HCT116 (cell line): ENCODE measurements at places on chromosomes 13 and 19. TPM values are rescaled to one million over a fixed set of nuclear protein-coding genes. Genes with fewer than 3 reads are reported as not detected.

GRCh38 chr13:39196965-39197646 is 158.8 kb downstream of the NHLRC3 start:
- DNase-seq = no peak

DNA sequence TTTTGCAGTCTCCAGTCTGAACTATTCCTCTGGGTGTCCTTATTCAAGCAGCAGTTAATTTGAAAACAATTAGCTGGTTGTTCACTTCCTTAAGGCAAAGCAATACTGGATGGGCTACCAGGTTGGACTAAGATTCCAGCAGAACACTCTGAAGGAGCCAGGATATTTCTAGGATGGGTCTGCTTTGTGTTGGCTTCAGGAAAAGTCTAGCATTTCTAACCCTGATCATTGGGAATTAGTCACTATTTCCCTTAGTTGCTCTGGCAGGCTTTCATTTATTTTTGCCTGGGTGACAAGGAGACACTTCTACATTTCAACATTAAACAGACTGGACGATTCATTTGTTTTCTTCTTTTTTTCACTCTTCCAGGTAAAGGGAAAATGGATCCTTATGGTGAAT is 228.4 kb downstream of the ENOX1 start:
- DNase-seq = no peak

DNA sequence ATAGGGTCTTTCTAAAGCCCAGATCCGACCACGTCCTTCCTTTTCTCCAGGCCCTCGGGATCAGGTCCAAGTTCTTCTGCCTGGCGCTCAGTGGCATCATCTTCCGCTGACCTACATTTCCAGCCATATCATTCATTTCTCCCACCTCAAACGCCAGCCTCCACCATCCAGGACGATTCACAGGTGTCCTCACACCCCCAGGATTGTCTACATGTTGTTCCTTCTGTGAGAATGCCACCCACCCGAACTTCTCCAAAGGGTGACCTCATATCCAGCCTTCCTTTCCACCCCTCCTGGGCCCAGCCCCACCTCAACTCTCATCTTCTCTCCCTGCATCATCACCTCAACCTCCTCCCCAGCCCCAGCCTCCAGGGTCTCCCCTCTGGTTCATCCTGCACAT is 4.7 kb upstream of the KLK5 start:
- DNase-seq = no peak

- no peak for DNase-seq
Observed at GRCh38 chr19:42573642-42574041, 21.1 kb downstream of the CEACAM8 start.

LGALS14 gene
- total RNA-seq = not detected

DNA sequence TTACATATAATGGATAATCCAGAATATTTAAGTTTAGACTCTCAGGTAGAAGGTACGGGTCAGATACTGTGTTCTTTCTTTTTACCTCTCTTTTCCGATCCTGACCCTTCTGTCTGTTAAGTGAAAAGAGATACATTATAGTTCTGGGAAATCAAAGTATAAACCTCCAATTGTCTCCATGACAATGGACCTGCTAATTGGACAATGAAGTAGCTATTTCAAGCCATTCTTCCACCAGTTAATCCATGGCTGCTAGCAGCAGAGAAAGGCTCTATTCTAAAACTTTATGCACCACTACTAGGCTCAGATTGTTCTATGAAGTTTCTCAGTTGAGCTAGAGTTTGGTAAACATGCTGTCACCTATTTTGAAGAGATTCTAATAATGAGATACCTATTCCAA is 8.3 kb upstream of the NBEA start:
- no peak for DNase-seq

DNA sequence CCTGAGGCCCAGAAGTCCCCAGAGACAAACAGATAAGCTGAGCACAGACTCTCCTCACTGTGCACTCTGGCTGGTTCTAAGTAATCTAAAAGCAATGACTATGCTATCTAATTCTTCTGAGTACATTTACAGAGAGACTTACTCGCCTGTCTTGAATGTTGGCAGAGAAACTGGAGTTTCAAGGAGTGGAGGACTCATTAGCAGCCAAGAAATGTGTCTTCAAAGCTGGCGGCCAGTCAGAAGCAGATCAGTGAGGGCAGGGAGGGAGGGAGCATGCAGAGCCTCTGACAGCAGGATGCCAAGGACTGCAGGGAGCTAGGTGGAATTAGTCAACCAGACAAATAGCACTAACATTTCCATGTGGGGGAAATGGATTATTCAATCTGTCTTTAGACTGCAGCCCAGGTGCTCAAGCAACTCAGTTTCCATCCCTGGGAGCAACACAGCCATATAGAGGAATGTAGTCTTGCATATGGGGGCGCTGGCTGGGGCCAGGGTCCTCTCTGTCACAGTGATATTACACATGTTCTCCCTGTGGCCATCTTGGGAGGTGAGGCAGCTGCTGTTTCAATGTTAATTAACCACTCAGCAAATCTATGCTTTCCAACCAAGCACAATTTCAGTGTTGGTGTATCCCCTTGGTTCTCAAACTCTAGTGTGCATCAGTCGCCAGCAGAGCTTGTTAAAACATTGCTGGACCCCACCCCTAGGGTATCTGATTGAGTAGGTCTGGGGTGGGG is 97.9 kb downstream of the CCNA1 start:
- no peak for DNase-seq

- DNase-seq = no peak
Observed at GRCh38 chr19:1847684-1848398, 442 bp downstream of the REXO1 start.

- no peak for DNase-seq
Observed at GRCh38 chr13:53351021-53351420, 322.4 kb downstream of the OLFM4 start.

GRCh38 chr13:90746230-90746629 is 601.3 kb upstream of the MIR17HG start:
- no peak for DNase-seq

- DNase-seq = peak; percentile 28
Observed at GRCh38 chr13:41458761-41459431, 1.5 kb downstream of the RGCC start.

ADAMTS10 gene
- 10.2 TPM for total RNA-seq

ZNF787 gene
- 40.3 TPM for total RNA-seq

DNA sequence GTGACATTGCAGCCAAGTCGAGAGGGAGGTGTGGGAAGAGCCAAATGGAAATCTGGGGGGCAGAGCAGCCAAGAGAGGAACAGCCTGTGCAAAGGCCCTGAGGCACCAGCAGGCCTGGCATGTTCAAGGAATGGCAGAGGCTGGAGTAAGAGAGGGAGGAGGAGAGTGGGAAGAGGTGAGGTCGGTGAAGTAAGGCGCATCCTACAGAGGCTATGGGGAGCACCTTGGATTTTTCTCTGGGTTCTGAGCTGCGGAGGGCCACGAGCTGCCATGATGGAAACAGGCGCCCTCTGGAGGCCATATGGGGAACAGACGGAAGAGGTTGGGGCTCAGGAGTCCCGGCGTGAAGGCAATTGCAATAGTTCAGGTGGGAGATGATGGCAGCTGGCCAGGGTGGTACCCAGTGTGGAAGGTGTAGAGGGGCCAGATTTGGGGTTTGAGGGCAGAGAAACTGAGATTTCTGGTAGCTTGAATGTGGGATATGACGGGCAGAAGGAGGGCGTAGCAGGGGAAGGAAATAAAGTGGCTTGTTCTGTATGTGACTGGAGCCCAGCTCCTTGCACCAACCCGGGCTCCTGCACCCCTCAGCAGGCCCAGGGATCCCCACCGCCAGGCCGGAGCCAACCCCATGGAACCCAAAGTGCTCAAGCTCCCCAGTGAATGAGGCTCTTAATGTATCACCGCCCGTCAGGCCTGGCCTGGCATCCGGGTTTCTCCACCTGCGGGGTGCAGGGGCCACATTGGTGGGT is 20.5 kb upstream of the STRN4 start:
- no peak for DNase-seq

DNA sequence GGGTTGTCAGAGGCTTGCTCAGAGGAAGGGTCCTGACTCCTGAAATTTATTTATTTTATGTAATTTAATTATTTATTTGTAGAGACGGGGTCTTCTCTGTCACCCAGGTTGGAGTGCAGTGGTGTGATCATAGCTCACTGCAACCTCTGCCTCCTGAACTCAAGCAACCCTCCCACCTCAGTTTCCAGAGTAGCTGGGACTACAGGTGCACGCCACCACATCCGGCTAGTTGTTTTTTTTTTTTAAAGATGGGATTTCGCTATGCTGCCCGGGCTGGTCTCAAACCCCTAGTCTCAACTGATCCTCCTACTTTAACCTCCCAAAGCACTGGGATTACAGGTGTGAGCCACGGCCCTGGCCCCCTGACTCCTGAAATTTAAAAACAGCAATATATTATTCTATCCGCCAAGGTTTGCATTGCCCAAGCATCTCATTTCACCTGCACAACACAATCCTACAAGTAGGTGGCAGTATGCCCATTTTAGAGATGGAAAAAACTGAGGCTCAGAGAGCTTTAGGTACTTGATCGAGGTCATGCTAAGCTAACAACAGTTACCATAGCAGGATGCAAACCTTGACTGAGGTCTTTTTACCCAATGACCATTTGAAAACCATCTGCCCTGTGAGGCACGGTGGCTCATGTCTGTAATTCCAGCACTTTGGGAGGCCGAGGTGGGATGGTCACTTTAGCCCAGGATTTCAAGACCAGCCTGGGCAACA is 18.1 kb downstream of the ARHGEF18 start:
- DNase-seq = peak; percentile 62

GRCh38 chr13:113552079-113552478 is 32.5 kb upstream of the TFDP1 start:
- DNase-seq = no peak

DNA sequence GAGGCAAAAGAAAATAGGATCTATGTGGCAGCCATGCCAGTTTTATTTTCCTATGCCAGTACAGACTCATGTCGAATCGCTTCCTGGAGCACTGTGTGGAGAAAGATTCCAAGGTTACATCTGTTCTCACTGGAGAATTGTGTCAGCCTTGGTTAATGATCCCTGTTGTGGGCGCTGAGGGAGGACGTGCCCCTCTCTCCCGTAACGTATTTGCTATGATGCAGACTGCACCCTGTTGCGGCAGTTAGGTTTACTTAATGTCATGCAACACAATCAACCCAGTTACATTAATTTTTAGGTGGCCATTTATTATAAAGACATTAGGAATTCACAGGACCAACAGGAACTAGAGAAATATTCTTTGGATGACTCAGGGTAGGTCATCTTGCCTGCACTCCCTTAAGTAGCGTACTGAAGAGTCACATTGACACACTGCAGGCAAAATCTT is 892.9 kb downstream of the EFNB2 start:
- DNase-seq = no peak

DNA sequence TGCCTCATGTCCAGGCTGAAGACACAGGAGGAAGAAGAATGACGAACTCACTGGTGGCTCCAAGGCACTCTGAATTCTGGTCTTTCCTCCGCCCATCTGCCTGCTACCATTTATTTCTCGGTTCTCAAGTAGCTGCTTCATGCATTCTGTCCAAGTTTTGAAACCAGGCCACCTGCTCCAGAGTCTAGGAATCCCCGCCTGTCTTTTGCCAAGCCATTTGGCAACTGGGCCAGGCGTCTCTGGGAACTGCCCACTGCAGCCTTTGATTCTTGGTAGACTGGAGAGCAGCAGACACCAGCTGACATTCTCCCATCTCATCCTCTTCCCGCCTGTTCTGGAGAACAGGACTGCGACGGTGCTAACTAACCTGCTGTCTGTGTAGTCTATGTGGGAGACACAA is 10.8 kb downstream of the SLC35E1 start:
- no peak for DNase-seq

DNA sequence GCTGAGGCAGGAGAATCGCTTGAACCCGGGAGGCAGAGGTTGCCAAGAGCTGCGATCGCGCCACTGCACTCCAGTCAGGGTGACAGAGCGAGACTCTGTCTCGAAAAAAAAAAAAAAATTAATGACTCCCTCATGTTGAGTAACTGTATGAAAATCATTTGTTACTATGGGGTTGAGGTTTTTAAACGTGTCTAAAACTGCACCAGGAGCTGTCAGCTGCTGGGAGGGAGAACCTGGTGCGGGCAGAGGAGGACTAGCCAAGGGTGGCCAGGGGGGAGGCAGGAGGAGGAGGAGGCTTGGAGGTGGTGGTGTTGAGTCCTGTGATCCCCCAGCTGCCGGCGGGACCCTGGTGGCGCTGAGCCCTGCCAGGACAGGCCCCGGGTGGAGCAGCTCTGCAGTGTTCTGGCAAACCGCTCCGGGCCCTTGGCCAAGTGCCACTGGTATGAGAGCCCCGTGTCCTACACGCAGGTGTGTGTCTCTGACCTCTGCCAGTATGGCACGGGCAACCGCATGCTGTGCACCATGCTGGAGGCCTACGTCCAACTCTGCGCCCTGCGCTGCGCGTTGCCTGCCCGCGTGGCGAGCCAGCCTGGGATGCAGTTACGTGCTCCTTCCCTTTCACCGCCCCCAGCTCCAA is 17.1 kb upstream of the FXYD3 start:
- no peak for DNase-seq

SIGLEC12 gene
- total RNA-seq = not detected

F2RL3 gene
- total RNA-seq = 0.10 TPM

ZNF433 gene
- not detected for total RNA-seq

MIA gene
- total RNA-seq = 1.4 TPM

- no peak for DNase-seq
Observed at GRCh38 chr19:45747513-45747912, 14.3 kb downstream of the MEIOSIN start.

- no peak for DNase-seq
Observed at GRCh38 chr13:113059891-113060290, 45.7 kb upstream of the F7 start.

DNA sequence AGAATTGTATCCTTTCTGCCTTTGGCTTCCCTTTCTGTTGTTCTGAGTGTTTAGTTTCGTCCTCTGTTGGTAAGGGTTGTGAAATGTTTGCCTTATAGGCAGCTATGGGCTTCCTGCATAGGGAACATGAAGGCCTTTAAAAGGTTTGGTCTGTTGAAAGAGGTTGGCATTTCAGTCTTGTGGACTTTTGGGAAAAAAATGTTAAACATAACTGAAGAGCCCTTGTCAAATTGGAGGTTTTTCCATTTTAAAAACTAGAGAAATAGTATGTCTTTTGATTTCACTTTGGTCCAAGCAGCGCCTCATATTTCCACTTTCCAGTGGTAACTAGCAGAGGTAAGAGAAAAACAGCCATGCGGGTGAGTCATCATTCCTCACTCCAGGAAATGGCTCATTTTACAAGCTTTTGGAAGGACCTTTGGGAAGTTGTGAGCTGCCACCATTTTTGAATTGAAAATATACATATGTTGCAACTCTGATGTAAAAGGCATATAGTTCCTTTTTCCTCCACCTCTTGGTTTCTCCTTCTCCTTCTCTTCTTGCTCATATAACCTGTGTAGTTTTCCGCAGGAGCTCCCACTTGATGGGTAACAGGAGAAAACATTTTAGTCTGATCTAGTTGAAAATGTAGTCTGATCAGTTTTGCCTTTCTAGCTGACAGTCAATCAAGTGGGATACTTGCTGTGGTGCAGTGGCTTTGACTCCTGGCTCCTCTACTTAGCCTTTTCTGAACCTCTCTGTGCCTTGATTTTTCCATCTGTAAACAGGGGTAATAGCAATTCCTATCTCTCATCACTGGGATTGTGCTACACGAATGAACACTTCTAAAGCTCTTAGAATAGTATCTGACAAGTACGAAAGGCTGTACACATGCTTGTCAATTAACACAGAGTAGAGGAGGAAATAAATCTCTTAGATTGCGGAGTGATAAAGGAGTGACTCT is 23.0 kb downstream of the GPC6 start:
- no peak for DNase-seq

ZNF471 gene
- not detected for total RNA-seq
